ENCODE measurements at places on chromosomes 4 and X.

GRCh38 chr4:173181848-173182247 lies 13.2 kb downstream of the GALNT7 start:
- no peak for DNase-seq

DNA sequence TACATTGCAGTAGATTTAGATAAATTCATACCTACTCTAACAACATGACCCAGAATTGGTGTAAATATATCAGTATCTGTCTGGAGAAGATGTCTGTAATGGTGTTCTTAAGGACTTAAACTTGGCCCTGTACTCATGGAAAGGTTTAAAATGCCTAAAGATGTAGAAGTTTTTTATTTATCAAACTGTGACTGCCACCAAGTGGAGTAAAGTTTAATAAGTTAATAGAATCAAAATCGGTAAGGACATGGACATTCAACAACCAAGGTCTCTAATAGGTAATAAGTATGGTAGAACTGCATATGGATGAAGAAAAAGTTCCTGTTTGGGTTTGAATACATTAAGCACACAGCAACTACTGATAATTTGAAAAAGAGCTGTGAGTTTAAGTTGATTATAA lies 474.0 kb upstream of the NDST3 start:
- no peak for DNase-seq

GRCh38 chrX:43108828-43109227 lies 330.9 kb upstream of the PPP1R2C start:
- DNase-seq: no peak

DNA sequence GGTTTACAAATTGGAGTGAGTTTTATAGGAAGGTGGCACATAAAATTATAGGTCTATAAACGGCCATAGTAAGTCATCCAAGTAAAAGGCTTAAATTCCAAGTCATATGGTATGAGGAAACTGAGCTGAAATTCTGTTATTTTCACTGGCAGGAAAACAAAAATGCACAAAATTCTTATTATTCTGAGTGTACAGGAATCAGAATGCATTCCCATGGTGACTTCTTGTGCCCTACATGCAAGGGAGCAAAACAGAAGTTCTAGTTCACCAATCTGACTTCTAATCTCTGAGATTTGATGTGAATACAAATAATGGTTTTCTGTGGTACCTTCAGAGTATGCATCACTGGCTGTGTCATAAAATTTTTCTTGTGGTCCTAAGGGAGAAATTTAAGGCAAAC lies 102.9 kb downstream of the CLCN4 start:
- DNase-seq: no peak

DNA sequence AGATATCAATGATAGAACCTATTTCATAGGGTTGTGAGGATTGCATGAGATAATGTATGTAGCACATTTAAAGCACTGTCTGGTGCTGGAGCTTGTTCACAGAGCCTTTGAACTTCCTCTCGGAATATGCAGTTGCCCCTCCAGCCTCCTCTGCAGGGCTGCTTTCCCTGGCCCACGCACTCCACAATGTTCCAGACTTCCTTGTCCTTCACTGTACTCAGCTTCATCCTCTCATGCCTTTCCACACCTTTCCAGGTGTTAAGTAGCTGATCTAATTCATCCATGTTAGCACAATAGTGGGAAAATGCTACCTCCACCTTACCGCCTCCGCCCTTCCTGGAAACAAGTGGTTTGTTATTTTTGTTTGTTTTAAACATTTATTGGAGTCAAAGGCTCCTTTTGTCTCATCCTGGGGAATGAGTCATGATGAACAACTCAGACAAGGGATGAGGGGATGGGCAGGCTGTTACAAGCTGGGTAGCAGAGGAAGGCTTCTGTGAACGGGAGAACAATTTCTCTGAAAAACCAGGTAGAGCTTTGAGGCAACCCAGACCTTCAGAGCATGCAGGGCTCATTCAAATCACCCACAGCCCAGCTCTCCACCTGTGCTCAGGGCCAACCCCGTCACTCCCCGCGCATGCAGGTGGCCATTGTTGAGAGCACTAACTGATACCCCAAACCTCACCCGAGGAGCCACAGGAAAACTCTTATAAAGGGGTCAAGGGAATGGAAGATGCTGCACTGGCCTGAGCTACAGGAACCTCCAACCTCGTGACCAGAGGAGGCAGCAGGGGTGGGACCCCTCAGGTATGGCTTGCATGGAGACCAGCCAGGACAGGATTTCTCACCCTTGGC lies 84.9 kb upstream of the TBL1X start:
- no peak for DNase-seq
